ENCODE measurements at places on chromosomes 5 and 9. TPM values are rescaled to one million over a fixed set of nuclear protein-coding genes. Genes with fewer than 3 reads are reported as not detected.

GRCh38 chr9:94860678-94861588, 134.4 kb downstream of the AOPEP start:
- no peak for DNase-seq

Gene PFN3
- not detected for total RNA-seq

Gene DBH
- total RNA-seq: not detected

DNA sequence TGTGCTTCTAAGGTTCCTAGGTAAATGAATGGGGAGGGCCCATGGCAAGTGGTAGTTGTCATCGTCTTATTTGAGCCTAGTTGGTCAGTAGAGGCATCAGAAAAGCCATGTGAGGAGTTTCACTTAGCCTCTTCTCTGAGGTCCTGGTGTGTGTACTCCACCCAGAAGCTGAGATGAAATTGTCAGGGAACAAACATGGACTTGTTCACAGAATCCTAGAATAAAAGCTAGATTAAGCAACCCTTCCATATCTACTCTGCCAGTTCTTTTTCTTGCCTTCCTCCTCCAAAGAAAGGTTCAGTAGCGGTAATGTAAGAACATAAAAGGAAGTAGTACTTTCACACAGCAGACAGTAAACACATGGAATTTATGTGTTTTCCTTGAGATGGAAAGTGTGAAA, 70.4 kb downstream of the ARHGAP26 start:
- DNase-seq: no peak

GRCh38 chr9:132381966-132382541, 24.6 kb downstream of the TTF1 start:
- no peak for DNase-seq

DNA sequence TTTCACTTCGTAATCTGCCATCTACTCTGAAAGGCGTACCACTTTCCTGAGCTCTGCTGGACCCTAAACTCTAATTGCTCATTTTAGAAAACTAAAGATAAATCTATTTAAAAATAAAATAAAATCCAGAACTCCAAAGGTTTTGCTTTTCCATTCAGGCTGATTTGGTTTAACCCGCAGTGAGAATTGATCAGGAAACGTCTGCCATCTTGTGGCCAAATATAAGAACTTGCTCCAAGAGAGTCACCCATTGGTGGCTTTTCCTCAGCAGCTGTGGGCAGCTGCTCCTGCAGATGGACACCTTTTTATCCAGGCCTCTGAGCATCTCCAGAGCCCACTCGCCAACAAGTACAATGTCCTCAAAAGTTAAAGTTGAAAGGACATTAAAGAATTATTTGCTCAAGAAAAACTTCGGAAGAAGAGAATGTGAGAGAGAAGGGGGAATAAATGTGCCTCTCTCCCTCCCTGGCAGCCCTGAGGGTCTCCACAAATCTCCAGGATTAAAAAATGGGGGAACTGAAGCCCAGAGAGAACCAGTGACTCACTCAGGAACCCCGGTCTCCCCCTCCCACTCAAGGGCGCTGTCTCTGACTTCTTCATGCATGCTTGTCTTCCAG, 4.1 kb downstream of the SAXO1 start:
- no peak for DNase-seq

GRCh38 chr9:9099646-9100045, 1300.1 kb upstream of the DMAC1 start:
- no peak for DNase-seq

Gene OR5C1
- total RNA-seq: not detected

- no peak for DNase-seq
Observed at GRCh38 chr5:67265951-67266350, 69.4 kb upstream of the CD180 start.

Gene ANKRD31
- total RNA-seq: 0.24 TPM

Gene BHMT2
- 16.3 TPM for total RNA-seq

GRCh38 chr9:89748831-89749499, 144.2 kb downstream of the GADD45G start:
- no peak for DNase-seq

GRCh38 chr9:135965124-135965756, 4.1 kb upstream of the UBAC1 start:
- no peak for DNase-seq

Gene CCL21
- total RNA-seq: 29.1 TPM

Gene ZNF883
- total RNA-seq: 2.1 TPM

DNA sequence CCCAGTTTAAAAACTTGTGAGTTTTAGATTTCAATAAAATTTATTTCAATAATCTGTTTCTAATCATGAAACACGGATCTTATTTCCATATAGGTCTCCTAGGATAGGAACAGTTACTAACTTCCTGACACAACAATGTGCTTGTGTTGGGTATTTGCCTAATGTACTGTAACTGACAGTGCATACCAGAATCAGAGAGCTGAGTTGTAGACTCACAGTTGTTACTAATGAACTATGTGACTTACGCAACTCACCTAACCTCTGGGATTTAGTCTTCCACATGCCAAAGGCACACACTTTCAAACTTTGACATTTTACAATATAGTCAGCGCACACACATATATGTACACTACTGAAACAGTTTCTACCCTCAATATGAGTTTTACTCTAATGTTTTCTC, 77.7 kb downstream of the HOMER1 start:
- DNase-seq: no peak

- peak; percentile 80 for DNase-seq
Observed at GRCh38 chr9:108053555-108054061, 564.0 kb upstream of the KLF4 start.

- DNase-seq: no peak
Observed at GRCh38 chr5:177350776-177351391, 584 bp downstream of the LMAN2 start.

Gene ARID3C
- not detected for total RNA-seq

Gene ADAMTS19
- total RNA-seq: 0.30 TPM

GRCh38 chr9:95499847-95500246, 16.9 kb downstream of the PTCH1 start:
- DNase-seq: no peak

DNA sequence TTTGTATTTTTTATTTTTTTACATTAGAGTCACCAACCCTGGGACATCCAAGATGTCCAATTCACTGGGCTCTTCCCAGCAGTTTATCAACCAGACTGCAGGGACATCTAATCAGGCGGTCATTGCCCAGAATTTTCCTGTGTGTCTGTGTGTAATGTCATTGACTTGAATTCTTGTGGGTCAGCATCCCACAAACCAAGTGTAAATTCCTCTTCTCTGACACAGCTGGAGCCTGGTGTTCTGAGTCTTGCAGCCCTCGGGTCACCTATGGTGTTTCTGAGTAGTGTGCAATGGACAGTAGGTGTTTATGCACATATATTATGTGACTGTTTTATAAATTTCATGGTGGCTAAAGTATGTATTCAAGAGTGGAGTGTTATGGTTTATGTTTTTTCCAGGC, 815.7 kb downstream of the SEMA5A start:
- no peak for DNase-seq

Gene DCP2
- 59.3 TPM for total RNA-seq

DNA sequence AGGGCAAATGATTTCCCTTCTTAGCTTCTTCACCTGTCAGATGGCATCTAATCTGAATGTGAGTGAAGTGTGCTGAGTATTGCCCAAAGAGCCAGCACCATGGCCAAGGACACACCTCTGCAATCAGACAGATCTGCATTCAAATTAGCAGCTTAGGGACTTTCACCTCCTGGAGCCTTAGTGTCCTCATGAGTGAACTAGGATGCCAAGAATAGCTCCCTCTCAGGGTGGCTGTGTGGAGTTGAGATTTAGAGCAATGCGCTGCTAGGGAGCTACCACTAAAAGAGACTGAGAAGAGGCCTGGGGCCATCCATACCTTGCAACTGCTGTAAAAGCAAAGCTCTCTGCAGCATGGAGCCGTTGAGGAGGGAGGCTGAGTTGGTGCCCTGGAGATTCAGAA, 1.4 kb downstream of the CIZ1 start:
- no peak for DNase-seq

DNA sequence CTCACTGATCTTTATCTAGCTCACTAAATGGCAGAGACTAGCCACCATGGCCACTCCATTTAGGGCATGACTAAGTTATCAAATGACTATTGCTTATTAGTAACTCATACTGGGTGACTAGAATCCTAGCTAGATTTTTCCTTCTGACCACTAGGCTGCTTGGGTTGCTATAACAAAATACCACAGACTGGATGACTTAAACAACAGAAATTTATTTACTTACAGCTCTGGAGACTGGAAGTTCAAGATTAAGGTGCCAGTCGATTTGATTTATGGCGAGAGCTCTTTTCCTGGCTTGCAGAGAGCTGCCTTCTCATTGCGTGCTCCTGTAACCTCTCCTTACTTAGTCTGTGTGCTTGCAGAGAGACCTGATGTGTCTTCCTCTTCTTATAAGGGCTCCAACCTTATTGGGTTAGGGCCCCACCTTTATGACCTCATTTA, 55.0 kb upstream of the APC start:
- no peak for DNase-seq

- DNase-seq: no peak
Observed at GRCh38 chr5:171367424-171368370, 20.0 kb upstream of the NPM1 start.

Gene PALM2AKAP2
- 58.1 TPM for total RNA-seq

- DNase-seq: peak; percentile 80
Observed at GRCh38 chr9:93126825-93127368, 7.2 kb downstream of the NINJ1 start.

- DNase-seq: no peak
Observed at GRCh38 chr5:91727463-91727862, 344.3 kb upstream of the ARRDC3 start.

Gene CCDC192
- total RNA-seq: not detected

Gene CDKN2B
- total RNA-seq: 4.5 TPM

GRCh38 chr5:150206779-150207115, 16.9 kb downstream of the SLC6A7 start:
- no peak for DNase-seq

Gene KCNN2
- total RNA-seq: 0.57 TPM

Gene PCDHGA5
- total RNA-seq: 7.5 TPM

Gene C5
- total RNA-seq: 11.4 TPM

GRCh38 chr5:51821697-51822096, 438.4 kb downstream of the ISL1 start:
- no peak for DNase-seq

GRCh38 chr9:75071530-75072122, 16.3 kb downstream of the NMRK1 start:
- DNase-seq: no peak

DNA sequence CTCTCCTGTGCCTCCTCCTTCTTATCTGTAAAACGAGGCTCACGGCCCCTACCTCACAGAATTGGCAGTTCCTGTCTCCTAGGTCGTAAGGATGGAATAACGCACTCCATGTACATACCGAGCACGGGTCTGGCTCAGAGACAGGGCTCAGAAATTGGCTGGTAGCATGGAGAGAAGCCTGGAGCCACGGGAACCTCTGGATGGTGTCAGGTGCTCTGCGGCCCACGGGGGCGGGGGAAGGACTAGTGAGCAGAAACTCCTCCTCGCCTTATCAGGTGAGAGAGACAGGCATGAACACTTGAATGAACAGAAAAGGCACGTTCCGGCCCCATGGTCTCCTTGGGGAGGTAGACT, 15.4 kb upstream of the C5orf47 start:
- no peak for DNase-seq

- DNase-seq: no peak
Observed at GRCh38 chr9:126472948-126473298, 140.8 kb upstream of the LMX1B start.

Gene PAPPA
- total RNA-seq: 16.6 TPM

- DNase-seq: no peak
Observed at GRCh38 chr5:52694648-52695047, 93.1 kb upstream of the ITGA1 start.

DNA sequence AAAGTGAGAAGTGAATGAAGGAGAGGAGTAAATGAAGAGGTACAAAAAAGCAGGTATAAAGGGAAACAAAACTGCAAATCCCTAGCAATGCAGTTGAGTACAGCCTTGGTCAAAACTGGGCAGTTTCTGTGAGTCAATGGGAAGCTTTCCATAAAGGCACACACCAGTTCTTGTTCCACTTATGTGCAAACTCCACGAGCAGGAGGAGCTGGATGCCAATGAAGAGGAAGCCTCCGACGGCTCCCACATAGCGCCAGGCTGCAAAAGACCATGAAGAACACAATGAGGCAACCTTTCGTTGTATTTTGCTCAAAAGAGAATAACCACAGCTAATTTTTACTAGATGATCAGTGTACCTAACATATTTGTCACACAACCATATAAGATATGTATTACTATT, 81.1 kb downstream of the SERINC5 start:
- DNase-seq: no peak

DNA sequence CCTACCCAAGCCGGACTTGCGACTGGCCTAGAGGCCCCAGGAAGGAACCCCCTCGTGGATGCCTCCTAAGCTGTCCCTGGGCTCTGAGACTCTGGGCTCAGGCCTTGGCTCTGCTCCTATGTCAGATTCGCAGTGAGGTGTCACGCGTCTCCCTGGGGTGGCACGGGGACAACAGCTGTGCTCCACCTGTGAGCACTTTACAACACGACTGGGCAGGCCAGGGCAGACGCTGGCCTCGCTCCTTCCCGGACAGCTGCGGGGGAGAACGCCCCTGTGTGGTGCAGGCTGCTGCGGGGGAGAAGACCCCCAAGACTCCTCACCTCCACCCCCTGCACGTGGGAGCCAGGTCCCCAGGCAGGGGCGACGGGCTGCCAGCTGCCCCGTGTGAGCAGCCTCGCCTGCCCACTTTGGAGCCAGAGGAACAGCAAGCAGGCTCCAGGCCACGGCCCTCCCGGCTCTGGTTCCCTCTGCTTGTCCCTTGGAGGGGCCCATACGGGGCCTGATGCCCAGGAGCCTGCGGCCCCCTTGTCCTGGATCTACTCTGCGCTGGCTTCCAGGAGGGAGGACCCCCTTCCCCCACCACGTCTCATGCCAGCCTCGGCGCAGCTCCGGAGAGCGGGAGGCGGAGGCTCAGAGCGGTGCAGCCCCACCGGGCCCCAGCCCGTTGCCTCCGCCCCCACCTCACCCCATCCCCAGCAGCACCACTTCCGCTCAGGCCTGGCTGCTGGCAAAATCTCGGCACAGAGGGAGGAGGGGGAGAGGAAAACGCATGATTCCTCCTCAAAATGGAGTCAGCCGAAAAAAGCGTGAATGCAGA, 36.0 kb downstream of the SARDH start:
- DNase-seq: peak; percentile 54
